ENCODE measurements at places on chromosomes 7 and 10. TPM values are rescaled to one million over a fixed set of nuclear protein-coding genes. Genes with fewer than 3 reads are reported as not detected.
A peak's percentile ranks its signal among the peaks of the same experiment; 100 is the strongest.

GRCh38 chr10:96570983-96571964 lies 15.5 kb downstream of the TM9SF3 start:
- no peak for DNase-seq

DNA sequence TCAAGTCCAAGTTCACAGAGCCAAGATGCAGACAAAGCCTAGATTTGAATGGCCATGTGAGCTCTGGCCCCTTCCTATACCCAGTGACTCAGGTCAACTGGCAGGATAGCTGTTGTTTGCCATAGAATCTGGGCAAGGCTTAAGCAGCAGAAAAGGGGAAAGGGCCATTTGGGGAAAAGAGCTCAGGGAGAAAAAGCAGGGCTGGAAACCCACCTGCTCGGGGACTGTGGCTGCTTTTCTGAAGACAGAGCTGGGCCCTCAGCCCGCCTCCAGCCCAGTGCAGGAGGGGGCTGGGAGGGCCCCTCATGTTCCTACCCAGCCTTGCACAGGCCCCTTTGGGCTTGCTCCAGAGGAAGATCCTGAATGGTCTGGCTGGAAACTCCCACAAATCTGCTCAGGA lies 32.6 kb upstream of the HABP2 start:
- no peak for DNase-seq

DNA sequence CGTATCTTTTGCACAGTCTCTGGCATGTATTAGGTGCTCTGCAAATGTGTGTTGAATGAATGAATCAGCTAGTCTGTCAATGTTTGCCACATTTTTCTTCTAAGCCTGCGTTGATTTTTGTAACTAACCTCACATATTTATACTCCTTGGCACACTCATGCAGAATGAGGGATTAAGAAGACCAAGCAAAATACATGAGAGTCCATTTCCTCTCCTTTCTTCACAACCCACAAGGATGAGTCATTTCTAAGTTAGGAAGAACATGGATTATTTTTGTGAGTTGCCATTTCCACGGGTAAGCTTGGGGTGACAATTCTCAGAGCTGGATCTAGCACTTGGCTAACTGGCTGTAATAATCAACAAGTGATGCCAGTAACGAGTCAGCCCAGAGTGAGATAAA lies 158.8 kb downstream of the TWIST1 start:
- no peak for DNase-seq

GRCh38 chr10:15857107-15857575 lies 3.2 kb downstream of the MINDY3 start:
- peak; percentile 21 for DNase-seq

DNA sequence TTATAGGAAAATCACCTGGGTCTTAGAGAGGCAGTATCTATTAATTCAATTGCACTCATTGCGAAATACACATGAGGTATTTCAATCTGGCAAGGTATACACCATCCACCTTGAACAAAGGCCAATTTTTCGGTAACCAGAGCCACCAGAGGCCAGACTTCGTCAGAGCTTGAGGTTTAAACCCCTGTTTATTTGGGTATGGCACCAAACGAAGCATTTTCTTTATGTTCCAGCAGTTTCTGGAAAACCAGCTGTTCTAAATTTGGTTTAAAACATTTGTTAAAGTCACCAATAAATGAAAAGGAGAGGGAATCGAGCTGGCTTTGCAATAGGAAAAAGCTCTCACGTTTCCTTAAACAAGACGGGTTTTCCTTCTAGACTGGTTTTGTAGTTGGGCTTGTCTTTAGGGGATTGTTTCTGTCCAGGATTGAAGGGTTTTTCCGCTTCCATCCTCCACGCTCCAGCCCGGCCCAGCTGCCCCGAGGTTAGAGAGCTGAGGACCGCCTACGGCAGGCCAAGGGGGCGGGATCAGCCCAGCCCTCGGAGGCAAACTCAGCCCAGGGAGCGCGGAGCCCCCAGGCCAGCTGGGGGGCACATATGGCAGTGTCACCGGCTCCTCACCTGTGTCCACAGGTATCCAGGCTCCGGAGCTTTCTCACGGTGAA lies 539.4 kb upstream of the MGMT start:
- DNase-seq: no peak

The CLCN1 gene
- not detected for total RNA-seq
